ENCODE measurements at places on chromosomes 7 and 10.

DNA sequence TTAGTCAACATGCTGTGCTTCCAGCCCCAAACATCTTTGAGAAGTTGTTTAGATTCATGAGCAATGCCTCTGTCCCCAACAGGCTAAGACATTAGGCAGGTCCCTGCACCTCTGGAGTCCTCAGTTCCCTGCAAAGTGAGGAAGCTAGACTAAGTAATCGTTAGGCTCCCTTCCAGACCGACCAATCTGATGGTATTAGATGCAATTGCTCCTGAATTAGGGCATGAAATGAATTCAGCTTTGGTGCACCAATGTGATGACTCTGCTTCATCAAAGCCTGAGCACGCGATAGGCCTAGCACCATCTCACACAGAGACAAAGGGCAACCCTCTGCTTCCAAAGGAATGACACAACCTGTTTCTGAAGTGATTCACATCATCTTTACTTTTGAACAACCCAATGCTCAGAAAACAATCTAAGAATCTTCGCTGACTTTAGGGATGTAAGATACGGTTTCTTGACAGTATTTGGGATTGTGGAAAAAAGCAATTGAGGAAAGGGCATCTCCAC is 723 bp upstream of the TES start:
- DNase-seq, result no peak

DNA sequence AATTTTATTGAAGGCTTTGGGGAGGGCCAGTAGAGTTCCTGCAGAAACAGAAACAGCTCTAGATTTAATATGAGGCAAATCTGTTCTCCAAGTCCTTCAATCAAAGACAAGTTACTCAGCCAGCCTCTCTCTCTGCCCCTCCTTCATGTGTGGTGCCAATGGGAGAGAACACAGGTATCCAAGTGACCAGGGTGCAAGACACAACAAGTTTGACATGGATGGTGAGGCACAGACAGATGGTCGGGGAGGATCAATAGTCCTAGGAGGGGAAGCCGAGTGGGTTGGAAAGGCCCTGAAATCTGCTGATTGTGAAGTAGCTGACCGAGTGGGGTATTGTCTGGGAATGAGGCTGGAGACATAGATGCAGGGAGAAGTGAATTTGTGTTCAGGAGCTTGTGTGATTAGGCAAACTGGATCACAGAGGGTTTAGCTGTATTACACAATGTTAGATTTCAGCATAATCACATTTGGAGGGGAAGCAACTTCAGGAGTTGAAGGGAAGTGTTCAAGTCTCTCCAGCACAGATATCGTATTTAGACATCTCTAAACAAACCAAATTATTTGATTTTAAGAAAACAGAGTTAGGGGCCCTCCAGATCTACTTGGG is 1.5 kb downstream of the GIMAP1 start:
- DNase-seq, result no peak

DNA sequence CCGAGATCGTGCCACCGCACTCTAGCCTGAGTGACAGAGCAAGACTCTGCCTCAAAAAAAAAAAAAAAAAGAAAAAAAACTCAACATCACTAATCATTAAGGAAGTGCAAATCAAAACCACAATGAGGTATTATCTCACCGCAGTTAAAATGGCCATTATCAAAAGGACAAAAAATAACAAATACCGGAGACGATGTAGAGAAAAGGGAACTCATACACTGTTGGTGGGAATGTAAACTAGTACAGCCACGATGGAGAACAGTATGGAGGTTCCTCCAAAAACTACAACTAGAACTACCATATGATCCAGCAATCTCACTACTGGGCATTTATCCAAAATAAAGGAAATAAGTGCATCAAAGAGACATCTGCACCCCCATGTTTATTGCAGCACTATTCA is 24.3 kb downstream of the GRK5 start:
- no peak for DNase-seq

DNA sequence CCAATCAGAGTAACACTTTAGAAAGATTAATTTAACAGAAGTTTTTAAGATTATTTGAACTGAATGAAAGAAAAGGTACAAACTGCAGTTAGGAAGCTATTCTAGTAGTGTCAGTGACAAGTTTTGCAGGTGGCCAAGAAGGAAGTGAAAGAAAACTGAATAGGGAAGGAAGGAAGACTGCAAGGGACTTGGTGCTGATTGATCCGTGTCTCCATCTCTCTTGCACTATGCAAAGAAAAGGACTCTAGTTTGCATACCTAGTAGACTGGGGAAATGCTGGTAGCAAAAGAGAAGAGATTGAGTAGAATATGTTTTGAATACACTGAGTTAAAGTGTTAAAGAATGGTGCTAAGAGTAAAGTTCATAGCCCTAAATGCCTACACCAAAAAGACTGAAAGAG is 33.0 kb downstream of the OR6V1 start:
- DNase-seq, result no peak

DNA sequence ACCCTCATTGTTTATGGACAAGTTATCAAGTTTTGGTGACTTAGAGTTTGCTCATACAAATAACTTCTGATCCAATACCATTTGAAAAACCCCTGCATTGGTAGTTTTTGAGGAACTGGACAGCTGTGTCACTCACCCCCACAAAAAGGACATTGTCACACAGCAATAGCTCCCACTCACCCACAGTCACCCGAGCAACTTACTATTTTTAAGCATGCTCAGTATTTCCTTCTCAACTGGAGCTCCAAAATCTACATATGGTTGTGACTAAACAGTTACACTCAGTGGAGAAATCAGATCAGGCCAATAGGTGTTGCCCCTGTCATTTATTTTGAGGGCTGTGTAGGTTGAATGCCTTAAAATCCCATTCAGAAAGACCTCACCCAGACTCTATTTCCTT is 165.2 kb upstream of the AUTS2 start:
- no peak for DNase-seq

GRCh38 chr10:29751240-29751639 is 116.5 kb upstream of the SVIL start:
- no peak for DNase-seq

DNA sequence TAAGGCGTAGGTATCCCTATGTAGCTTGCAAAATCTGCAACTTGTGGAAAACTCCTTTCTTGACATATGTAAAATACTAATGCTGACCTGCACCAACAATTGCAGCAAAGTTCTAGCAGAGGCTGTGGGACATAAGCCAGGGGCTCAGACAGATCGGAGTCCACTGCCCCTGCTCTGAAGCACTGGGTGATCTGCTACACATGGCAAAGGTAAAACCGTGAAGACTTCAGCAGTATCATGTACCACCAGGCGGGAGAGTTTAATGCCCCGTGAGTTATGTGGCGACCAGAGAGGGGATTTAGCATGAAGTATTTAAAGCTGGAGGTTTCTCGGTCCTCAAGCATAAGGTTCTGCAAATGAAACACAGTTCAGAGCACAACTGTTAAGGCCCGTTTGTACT is 76.4 kb downstream of the ABCC2 start:
- no peak for DNase-seq

Data from HFFc6 (cell line).